Mucosa of gallbladder (tissue), 1 donor: ENCODE measurements at places on chromosomes 12 and 14. TPM values are rescaled to one million over a fixed set of nuclear protein-coding genes. Genes with fewer than 3 reads are reported as not detected.

GRCh38 chr12:109112720-109113465, 3.5 kb upstream of the ACACB start:
- DNase-seq = no peak

DNA sequence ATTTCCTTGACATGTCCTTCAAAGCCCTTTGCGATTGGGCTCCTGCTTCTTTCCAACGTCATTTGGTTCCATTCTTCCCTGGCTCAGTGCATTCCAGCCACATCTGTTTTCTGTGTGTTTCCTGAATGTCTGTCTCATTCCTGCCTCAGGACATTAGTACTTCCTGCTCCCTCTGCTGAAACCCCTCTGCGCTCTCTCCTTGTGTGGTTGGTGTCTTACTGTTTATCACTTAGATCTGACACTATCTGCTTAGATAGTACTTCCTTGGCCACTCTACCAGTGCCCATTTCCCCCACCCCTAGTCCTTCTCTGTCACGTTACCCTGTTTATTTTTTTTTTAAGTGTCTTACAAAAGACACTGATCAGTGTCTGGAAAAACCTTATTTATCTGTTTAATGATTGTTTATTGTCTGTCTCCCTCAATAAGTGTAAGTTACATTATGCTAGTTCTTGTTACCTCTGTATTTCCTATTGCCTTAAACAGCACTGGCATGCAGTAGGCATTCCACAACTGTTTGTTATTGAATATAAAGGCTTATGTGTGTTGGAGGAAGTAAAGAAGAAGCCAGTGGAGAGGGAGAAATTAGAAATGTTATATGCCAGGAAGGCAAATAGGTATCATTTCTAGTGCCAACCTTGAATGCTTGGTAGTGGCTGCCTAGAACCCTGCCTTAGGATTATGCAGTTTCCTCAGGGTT, 21.5 kb downstream of the DYRK2 start:
- no peak for DNase-seq

- DNase-seq = no peak
Observed at GRCh38 chr12:47021298-47021697, 58.1 kb upstream of the PCED1B start.

GRCh38 chr14:52370406-52370935, 56.4 kb downstream of the PTGER2 start:
- no peak for DNase-seq

The PTPRR gene
- total RNA-seq = 7.7 TPM

DNA sequence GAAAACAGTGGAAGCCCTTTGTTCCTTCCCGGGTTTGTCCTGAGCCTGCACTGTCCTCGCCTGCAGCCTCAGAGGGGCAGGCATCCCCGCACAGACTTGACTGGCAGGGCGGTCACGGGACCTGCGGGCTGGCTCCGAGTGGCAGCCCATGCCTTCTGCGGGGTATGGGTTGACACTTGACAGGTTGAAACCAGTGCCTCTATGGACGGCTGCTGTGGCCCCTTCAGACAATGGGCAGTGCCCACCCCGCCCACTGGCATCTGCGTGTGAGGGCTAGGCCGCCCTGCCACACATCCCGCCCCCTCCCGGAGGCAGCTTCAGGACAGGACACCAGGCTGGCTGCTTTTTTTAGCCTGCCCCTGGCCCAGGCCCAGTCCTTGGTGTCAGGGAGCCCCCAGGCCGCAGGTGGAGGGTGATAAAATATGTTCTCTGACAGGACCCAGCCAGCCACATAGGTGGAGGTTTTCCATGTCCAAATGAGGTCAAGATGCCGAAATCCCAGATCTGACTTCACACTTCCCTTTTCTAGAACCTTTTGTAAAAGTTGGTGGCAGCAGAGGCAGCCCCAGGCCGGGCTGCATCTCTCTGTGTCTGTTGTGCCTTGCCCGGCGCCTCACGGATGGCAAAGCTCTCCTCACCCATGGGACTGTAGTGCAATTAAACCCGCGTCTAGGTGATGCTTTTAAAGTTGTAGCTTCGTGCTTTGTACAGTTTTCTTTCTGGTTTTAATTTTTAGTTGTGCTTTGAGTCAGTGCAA, 10.0 kb downstream of the ANKRD9 start:
- DNase-seq = no peak

GRCh38 chr14:48723841-48724495, 862.2 kb downstream of the RPS29 start:
- no peak for DNase-seq

The ASCL1 gene
- total RNA-seq = not detected

The ERH gene
- total RNA-seq = 136 TPM

- DNase-seq = no peak
Observed at GRCh38 chr14:105411985-105412770, 7.4 kb upstream of the MTA1 start.

The SERPINA9 gene
- total RNA-seq = not detected

DNA sequence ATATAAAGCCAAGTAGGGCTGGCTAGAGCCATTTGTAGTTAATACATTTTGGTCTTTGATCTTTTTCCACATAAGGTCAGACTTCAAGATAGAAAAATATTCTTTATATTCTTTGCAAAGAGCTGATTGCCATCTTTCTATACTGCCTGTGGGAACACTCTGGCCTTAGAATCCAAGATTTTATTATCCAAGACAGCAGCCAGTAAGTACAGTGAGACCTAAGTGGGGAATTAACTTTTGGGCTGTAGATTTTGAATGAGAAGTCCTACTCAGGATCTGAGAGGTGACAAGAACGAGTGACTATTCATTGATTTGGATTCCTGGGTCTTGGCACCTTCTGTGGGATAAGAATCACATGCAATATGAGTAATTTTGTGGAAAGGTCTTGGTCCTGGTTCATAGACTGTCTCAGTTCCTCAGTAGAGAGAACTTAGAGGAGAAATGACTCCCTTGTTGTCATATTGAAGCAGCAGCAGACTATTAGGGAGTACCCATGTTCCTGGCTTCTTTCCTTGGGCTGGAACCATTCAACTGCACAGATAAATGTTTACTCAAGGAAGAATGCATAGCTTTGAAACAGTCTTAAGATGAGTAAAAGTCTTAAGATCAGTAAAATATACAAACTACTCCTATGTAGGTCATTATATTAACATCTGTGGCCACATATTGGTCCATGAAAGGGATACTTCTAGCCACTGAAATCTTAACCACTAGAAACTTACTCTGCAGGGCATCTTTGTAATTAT, 353.8 kb downstream of the RAD51B start:
- no peak for DNase-seq

DNA sequence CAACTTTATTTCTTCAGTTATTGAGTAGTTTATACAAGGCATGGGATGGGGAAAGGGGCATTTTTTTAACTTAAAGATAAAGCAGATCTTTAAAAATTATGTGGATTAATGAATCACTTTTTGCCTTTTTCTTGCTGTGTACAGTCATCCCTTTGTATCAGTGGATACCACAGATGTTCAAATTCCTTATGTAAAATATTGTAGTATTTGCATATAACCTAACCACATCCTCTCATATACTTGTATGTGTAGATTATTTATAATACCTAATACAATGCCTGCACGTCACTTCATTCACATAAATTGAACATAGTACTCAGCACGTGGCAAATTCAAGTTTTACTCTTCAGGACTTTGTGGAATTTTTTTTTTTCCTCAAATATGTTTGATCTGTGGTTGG, 66.5 kb upstream of the MON2 start:
- DNase-seq = no peak

The MOK gene
- total RNA-seq = 20.5 TPM

- no peak for DNase-seq
Observed at GRCh38 chr12:3615862-3616261, 124.9 kb downstream of the PRMT8 start.

GRCh38 chr14:102050625-102051024, 36.2 kb downstream of the HSP90AA1 start:
- no peak for DNase-seq

GRCh38 chr14:103961928-103962578, 19.7 kb upstream of the RD3L start:
- no peak for DNase-seq

DNA sequence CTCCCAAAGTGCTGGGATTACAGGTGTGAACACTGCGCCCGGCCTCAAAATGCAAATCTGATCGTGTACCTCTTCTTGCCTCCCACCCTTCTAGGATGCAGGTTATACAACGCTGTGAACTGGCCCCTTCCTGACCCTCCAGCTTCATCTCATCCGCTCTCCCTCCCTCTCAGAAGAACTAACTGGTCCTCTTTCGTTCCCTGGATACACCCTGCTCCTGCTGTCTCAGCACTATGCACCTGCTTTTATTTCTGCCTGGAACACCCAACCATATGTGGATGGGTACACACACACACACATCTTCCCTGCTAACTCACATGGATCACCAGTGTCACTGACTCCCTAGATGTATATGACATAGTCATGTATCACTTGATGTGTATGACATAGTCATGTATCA, 56.1 kb upstream of the VASH1 start:
- DNase-seq = no peak

The MYO1H gene
- total RNA-seq = not detected

- DNase-seq = no peak
Observed at GRCh38 chr14:52318062-52318461, 4.0 kb downstream of the PTGER2 start.

DNA sequence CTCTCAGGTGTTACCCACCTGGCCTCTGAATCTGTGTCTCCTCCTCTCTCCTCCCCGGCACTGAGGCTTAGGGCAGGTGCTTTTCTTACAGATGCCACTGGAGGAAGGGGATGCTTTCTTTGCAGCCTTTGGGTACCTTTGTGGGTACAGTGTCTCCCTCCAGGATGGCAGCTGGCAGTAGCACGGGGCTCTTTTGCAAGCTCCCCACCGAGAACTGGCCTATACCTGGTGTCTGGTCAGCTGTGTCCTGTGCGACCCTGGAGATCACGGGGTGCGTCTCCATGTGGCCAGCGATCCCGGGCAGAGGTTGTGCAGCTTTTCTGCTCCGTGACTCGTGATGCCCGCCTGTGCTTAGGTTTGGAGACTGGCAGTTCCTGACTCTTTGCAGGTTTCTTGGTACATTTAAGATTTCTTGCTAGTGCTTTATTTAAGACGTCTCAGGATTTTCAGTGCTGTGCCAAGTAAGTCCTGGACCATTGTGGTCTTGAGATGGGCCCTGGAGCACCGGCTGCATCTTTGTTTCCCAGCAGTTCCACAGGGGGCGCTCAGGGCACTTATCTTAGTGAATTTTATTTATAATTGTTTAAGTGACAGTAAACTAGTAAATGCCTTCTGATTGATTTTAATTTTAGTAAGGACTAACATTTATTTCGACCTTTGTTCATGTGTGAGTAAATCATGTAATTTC, 68.9 kb downstream of the DDX51 start:
- DNase-seq = no peak

DNA sequence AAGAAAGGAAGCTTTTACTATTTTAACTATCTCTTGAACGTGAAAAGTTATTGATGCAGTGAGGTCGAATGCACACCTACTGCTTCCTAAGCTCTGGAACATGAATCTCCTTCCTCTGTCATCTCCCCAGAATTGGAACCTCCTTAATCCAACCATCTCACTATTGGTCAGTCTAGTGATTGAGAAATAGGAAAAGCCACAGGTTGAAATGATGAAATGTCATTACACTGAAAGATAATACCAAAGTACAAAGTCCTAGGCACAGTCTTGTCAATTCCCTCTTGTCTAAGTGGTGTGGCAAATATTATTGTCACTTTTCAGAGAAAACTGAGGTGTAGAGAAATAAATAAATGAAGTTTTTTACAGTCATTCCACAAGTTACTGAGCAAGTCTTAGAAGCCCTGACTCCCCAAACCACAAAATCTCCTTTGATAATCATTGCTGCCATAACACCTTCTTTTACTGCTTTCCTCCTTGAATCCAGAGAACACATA, 19.5 kb upstream of the HIGD1C start:
- DNase-seq = no peak

DNA sequence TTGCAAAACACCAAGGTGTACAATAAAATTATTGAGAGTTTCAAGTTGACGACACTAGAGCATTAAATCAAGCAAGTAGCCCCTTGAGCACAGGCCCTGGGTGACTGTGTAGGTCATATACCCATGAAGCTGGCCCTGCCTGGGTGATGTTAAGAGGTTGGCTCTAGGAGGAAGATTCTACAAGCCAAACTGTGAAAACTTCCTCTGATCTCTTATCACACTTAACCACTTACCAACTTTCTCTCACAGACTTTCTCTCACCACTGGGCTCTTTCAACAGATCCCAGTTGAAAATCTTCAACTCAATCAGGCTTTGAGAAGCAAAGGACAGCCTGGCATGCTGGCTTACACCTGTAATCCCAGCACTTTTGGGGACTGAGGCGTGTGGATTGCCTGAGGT, 186.9 kb upstream of the BTG1 start:
- no peak for DNase-seq

GRCh38 chr14:38063711-38064320, 143.9 kb upstream of the SSTR1 start:
- DNase-seq = no peak

DNA sequence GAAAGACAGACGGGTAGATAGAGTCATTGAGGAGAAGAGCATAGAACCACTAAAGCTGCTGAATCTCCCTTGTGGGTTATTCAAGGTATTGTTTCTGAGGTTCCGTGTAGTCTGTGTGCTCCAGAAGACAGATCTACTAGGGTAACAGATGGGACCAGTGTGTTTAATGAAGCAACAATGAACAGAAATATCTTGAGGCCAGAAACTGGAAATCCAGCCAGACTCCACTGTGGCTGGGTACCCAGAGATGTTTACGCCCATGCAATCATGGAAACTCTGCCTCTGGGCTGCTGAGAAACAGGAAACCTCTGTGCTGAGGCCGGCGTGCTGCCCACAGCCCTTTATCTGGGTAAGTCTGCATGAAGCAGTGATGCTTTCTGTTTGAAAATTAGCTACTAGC, 8.3 kb downstream of the PROX2 start:
- peak; percentile 40 for DNase-seq

- no peak for DNase-seq
Observed at GRCh38 chr12:51600721-51601120, 9.7 kb downstream of the SCN8A start.

DNA sequence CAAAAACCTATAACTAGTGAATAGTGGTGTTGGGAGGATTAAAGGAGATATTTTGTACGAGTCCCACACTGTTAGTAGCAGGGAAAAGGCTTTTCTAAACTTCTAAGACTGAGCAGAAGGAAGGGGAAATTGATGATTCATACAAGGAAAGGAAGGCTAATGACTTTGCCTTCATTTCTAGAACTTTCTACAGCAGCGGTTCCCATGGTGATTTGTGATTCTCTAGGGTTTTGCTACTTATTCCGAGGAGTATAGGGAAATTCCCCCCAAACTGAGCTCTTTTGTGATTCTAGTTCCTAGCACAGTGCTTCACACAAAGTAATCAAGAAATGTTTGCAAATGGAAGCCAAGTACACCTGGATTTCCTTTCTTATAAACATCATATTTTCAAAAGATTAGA, 23.8 kb upstream of the PWP1 start:
- DNase-seq = no peak

The LAG3 gene
- total RNA-seq = 1.4 TPM

The TSPAN19 gene
- total RNA-seq = not detected

The GPRC5D gene
- not detected for total RNA-seq
